Hematopoietic multipotent progenitor cell (in vitro differentiated cells): ENCODE measurements at places on chromosomes 1 and 21. TPM values are rescaled to one million over a fixed set of nuclear protein-coding genes. Genes with fewer than 3 reads are reported as not detected.

DNA sequence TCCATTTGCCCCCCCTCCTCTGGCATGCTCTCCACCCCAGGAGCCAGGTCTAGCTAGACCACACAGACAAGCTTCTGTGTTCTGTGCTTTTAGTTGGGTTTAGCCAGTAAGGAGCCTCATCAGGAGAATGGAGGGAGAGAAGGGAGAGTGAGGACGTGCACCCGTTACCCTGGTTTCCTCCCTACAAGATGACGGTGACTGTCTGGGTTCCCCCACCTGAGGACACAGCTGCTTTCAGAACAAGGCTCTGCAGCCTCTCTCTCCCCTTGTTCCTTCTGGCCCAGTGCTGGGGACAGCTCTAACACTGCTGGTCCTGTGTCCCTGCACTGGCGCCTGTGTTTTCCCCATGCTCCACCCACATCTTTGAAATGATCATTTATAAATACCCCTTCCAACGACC lies 184.4 kb upstream of the GALNT2 start:
- DNase-seq, result no peak

- no peak for DNase-seq
These were observed 28.8 kb downstream of the VANGL2 start for GRCh38 chr1:160429125-160429561.

The CD160 gene
- not detected for total RNA-seq

The ACTL8 gene
- under 0.01 TPM for total RNA-seq

The OR6K6 gene
- not detected for total RNA-seq

- DNase-seq, result no peak
These were observed 70.3 kb downstream of the OLFML2B start for GRCh38 chr1:161953256-161953920.

The CYP4B1 gene
- total RNA-seq, result not detected

DNA sequence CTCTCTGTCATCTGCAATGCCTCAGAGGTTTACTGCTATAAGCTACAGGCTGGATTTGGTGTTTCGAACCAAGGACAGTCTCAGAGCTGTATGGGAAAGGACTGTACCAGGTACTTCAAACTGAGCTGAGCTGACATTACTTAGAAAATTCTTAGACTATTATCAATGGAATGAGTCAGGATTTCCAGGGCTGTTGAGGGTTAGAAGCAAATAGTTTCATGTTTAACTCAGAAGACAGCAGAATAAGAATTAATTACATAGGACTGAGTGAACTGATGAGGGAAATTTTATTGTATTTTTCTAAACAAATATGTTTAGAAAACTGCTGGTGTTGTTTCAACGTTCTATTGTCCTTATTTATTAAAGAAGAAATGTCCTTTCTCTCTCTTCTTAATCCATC lies 74.3 kb upstream of the CAPZB start:
- peak; percentile 10 for DNase-seq

The GNG4 gene
- total RNA-seq, result 1.9 TPM
